ENCODE measurements at places on chromosomes 7 and 10. TPM values are rescaled to one million over a fixed set of nuclear protein-coding genes. Genes with fewer than 3 reads are reported as not detected.

DNA sequence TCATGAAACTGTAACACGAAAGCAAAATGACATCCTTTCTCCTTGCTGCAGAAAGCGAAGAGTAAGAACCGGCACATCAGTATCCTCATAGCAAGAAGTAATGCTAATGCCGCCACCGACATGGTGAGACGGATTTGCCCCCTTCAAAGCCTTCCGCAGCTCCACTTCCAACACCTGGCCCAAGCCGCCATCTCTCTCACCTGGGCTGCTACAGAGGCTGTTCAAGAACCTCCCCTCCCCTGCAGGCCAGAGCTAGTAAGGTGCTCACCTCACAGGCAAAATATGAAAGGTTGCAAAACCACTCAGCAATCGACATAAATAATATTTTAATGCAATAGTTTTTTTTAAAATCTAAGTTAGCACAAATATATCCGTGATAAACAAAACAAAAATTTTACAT is 123.9 kb upstream of the FRMD4A start:
- no peak for DNase-seq

DNA sequence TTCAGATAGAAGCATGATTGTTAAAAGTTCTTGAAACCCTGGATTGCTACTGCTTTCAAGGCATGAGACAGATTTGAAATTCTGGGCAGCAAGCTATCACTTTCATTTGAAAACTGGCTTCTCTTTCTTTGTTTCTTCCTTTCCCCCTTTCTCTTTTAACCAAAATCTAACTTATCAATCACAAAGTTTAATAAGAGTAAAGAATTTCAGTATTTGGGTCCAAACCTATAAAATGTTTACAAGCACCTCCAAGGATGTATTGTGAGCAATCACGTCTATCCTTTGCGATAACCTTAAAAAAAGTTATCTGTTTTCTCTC is 21.6 kb upstream of the RPA3 start:
- DNase-seq = no peak

DNA sequence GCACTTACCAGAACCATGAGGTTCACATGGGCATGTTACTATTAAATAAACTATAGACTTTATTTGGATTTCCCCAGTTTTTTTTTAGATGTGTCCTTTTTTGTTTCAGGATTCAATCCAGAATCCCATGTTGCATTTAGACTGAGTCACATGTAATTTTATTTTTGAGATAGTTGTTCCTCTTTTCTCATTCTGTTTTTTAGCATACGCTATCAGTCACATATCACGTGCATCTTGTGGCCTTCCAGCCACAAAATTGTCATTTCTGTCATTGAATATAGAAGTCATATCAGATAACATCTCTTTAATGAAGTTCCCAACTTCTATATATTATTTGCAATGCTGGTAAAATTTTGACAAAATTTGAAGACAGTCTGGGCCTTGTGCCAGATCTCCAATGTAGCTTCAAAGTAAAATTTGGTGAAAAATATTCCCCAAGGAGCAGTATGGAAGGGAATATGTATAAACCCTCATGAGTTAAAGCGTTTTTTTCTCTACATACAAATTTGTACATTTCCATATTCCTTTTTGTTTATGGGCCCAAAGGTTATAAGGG is 132.3 kb upstream of the MKI67 start:
- no peak for DNase-seq

GRCh38 chr7:3949242-3949640 is 648.2 kb downstream of the SDK1 start:
- DNase-seq = no peak

DNA sequence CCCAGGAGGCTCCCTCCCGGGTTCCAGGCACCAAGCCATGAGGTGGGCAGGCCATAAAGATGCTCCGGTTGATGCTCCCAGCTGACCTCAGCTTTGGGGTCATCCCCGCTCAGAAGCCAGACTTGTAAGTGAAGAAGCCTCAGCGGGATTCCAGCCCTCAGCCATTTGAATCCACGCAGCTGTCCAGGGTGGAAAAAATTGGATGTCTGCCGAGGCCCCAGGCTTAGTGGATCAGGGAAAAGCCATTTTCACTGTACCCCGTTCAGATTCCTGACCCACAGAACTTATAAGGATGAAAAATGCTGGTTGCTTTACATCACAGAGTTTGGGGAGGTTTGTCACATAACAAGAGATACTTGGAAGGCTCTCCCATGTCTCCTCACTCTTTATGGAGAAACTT is 49.2 kb upstream of the CPN1 start:
- no peak for DNase-seq

DNA sequence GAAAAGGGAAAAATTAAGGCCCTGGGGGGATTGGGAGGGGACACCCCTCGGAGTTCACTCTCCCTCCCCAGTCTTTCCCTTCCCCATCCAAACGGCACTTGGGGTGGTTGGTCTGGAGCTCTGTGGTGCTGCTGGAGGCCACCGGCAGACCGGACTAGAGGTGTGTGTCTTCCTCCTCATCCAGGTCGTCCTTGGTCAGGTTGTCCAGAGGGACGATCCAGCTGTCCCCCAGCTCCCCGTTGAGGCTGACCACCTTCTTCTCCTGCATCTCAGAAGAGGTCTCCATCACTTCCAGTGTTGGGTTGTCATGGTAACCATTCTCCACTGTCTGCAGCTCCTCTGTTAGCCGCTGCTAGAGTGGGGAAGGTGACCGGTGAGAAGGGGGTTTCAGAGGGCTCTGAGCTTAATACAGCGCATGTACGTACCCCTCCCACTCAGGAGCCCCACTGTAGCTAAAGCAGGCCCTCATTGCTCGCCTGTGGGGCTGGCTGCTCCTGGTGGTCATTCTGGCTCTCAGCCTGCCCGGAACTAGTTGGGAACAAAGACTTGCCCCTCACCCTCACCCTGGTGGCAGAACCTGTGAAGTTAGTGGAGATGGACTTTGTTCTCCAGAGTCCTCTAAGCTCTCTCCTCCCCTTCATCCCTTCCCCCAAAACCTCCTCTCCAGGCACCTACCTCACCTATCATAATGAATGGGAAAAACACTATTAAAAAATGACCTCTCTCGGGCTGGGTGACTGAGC is 52.1 kb downstream of the PODXL start:
- no peak for DNase-seq

DNA sequence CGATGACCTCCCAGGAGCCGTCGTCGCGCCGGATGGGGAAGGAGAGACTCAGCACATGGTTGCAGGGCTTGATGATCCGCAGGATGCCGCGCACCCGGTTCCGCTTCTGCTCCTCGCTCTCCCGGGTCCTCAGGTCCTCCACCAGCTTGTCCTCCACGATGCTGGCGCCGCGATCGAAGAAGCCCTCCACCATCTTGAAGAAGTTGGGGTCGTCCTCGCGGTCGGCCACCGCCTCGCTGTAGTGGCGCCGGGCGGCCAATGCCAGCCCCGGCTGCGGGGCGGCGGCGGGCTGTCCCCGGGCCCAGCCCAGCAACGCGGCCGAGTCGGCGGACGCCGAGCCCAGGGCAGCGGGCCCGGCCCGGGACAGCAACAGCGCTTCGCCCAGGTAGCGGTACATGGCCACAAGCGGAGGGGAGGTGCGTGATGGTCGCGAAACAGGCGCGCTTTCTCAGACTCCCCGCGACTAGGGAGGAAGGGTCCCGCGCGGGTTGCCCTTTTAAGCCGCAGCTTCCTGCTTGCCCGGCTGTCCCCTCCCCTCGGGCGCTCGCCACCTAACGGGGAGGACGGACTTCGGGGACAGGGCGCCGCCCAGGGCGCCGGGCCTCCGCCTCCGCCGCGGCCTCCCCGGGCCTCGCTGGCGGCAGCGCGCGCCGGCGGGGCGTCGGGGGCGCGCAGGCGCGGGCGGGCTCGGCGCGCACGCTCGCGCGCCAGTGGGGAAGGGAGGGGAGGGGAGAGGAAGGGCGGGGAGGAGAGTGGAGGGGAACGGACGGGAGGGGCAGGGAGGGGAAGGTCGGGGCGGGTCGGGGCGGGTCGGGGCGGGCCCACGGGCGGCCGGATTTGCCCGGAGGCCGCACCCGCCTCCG is at the start of the genes GLUD1 and SHLD2:
GLUD1 (minus strand) TSS at position 471 of the 863 bp plus-strand sequence; CDS start at position 397, 74 bp downstream.
SHLD2 (plus strand) TSS at position 834 of the 863 bp plus-strand sequence. CDS start 56,149 bp downstream, outside the sequence.
- DNase-seq = peak; percentile 88

DNA sequence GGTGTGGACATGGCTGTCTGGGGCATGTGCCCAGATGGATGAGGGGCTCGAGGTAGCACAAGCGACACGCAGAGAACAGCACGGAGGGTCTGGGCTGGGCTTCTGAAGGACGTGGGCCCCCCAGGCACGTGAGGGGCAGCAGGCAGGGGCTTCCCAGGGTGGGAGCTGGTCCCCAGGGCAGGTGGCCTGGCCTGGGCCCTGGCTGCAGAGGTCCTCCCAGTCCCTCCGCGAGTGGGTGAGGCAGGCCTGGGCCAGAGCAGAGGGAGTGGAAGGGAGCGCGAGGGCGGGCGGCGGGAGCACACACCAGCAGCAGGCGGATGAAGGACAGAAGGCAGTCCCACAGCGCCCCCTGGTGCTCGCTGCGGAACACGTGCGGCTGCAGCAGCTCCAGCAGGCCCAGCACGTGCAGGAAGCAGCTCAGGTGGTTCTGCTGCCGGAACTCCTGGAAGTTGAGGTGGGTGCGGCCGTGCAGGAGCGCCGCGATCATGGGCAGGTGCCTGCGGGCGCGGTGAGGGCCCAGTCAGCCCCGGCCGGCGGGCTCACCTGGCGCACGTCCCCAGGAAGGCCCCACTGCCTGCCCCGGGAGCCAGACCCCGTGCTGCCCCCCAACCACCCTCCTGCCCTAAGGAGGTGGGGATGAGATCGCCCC is 14.7 kb upstream of the MICALL2 start:
- DNase-seq = peak; percentile 66

- DNase-seq = no peak
Measured at GRCh38 chr10:110829721-110830410, 41.9 kb upstream of the PDCD4 start.

DNA sequence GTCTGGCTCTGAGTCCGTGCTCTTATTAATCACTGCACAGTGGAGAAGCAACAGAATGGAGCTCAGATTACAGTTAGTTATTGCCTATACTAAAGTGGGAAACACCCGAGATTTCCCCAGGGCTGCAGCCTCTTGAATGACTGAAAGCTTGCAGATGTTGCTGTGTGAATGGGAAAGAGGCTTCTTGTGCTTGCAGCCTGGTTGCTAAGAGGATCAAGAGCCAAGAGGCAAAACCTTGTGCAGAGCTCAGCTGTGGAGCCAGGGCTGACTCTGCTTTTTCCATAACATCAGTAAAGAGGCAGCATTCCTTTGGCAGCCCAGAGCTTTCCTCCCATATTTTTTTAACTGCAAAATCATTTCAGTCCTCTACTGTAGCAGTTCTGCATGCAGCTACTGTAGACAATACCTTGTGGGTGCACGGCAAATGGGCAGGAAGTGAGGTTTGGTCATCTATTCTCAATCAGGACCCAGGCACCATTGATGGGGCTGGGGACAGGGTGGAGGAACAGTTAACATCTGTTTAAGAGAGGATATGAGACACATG is 86.5 kb downstream of the RALA start:
- DNase-seq = peak; percentile 17

GRCh38 chr10:61821693-61822092 is 79.8 kb upstream of the ARID5B start:
- no peak for DNase-seq

GRCh38 chr7:118186501-118186900 is 2.5 kb downstream of the LSM8 start:
- DNase-seq = peak; percentile 8

GRCh38 chr7:47218378-47219176 is 363.3 kb downstream of the TNS3 start:
- no peak for DNase-seq

- no peak for DNase-seq
Measured at GRCh38 chr10:34880817-34881216, 65.7 kb upstream of the PARD3 start.

DNA sequence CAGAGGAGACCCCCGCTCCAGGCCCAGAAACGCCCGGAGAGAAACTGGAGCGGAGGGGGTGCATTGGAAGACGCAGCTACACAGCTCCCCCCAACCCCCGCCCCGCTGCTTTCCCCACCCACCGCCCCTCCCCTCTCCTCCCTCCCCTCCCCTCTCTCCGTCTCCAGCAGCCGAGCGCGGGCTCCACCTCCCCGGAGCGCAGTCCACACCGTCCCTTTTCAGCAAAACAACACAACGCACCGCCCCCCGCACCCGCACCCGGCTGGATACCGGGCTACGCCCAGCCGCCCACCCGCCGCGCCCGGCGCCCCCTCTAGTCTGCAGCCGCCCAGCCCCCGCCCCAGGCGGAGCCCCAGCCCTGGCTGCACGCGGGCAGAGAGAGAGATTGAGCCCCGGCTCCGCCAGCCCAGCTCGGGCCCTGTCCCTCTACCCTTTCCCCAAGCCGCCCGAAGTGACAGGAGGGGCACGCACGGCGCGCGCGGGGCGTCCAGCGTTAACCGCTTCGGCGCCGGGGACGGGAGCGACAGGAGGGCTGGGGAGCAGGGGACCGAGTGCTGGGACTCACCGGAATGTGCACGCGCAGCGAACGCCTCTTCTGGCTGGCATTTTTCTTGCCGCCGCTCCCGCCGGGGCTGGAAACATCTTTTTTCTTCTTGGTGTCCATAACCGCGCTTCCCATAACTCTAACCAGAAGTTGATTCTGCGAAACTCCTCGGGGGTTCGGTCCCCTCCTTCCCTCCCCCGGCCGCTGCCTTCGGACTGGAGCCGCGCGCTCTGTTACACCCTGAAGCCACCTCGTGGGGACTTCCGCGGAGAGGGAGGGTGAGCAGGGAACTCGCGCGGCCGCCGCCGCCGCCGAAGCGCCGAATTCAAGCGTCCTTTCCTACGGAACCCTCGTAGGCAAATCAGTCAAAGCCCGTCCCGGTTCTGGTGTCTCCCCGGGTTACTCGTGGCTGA is 695 bp downstream of the PRKAG2 start:
- peak; percentile 31 for DNase-seq

DNA sequence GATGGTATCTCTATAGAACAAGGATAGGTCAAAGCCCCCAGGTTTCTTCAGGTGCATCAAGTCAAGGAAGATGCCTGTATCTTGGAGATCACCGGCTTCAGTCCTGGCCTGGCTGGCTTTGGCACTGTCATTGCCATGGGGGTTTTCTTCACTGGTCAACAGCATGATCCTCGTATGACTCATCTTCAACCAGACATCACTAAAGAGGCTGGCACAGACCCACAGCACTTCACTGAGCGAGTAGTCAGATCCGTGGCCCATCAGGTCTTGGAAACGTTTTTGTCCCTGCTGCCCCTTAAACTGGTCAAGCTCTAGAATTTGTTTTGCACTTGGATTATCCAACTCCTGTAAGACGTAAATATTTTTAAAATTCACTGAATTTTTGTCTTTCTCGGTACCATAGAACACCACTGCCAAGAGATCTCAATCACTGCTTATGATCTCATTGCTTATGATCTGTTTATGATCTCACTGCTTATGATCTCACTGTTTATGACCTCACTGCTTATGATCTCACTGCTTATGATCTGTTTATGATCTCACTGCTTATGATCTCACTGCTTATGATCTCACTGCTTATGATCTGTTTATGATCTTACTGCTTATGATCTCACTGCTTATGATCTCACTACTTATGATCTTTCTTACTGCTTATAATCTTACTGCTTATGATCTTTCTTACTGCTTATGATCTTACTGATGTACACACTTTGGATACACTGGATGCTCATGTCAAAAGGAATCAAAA is 135.2 kb downstream of the CYP26A1 start:
- DNase-seq = peak; percentile 92

DNA sequence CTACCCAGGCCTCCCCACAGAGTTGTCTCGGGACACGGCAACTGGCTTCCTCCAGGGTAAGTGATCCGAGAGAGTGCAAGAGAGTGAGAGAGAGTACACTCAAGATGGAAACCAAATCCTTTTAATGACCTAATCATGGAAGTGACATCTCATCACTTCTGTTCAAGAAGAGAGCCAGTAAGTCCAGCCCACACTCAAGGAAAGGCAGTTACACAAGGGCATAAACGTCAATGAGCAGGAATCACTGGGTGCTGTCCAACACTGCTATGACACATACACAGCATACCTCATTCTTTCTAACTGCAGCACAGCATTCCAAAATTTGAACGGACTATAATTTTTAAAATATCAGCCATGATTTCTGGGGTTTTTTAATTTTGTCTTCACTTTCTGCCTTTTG is 29.3 kb upstream of the OSBPL3 start:
- peak; percentile 82 for DNase-seq

SPDYE1 gene
- total RNA-seq = not detected

TMEM130 gene
- 0.37 TPM for total RNA-seq
